Stimulated activated CD8-positive, alpha-beta memory T cell treated with anti-CD3 and anti-CD28 coated beads, Interleukin-15, amount 100 ng/mL, for 4 hours (primary cell): ENCODE measurements at places on chromosomes 6 and 20.

GRCh38 chr20:63215101-63216040 is 560 bp downstream of the YTHDF1 start:
- DNase-seq = no peak

DNA sequence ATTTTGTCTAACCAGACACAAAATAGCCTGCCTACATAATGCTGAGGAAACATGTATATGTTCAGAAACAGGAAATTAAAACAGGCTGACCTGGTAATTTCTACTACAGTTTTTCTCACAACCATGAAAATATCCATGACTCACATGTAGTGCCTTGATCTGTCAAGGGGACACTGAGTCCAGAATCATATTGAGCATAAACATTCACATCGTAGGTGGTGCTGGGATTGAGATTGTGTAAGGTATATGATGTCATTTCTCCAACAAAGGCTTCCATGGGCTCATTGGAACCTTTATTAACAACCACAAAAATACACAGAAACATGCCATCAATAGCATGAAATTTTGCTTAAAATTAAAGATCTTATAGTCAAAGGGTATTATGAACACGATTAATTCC is 80.9 kb downstream of the COL12A1 start:
- DNase-seq = no peak

- no peak for DNase-seq
Observed at GRCh38 chr6:166567107-166567506, 19.4 kb downstream of the RAMACL start.

- no peak for DNase-seq
Observed at GRCh38 chr20:61518424-61518951, 266.4 kb downstream of the CDH4 start.

DNA sequence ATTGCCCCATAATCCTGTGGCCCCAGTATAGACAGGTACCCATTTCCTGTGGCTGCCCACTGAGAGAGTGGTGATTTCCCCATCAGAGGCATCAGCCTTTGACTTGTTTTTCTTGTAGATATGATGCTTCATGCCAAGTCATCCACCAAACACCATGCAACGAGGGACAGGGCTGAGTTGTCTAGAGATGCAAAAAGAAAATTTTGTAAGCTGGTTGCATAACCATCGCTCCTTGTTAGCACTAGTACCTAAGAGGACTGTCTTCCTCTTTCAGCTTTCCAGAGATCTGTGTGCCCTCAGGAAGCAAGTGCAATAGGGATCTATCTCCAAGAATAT is 166.8 kb downstream of the BCAS1 start:
- DNase-seq = no peak

- DNase-seq = no peak
Observed at GRCh38 chr6:89843070-89843469, 13.4 kb downstream of the CASP8AP2 start.

DNA sequence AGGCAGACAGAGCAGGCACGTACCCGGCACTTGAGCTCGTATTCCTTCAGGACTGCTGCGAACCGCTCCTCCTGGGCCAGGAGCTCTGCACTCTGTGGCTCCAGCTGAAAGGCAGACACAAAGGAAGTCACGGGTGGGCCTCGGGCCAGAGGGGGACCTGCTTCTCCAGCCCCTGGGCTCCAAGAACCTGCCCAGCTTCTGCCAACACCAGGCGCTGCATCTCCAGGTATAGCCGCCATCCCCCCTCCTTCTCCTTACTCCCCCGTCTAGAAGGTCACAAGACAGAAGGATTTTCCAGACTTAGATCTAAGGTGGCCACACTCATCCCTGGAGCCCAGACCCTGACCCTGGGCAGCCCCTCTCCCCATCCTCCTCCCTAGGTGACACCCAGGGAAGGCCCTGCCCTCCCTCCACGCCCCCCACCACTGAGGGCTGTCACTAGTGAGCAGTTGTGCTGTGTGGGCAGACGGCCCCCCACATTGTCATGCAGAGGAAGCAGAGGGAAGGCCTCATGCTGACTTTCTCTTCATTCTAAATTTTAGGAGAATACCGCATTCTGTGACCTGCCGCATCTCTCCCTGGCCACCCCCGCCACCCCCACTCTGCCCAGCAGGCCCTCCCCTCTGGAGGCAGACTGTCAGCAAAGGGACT is 81.9 kb downstream of the GINS1 start:
- DNase-seq = no peak

GRCh38 chr6:33619166-33619840 is 1.8 kb upstream of the ITPR3 start:
- no peak for DNase-seq

DNA sequence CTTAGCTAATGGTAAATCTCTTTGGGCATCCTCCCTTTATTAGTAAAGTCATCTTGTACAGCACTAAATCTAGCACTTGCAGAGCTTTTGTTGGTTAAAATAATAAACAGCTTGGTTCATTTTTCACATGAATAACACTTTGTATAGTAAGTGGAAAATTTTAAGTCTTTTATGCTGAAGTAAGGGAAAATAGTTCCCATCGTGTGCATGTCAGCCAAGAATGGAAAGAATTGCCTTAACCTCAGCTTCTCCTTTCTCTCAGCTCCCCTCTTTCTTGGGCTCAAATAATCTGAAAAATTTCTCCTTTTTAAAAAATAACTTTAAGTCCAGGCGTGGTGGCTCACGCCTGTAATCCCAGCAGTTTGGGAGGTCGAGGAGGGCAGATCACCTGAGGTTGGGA is 16.6 kb downstream of the SNRPC start:
- DNase-seq = no peak

GRCh38 chr6:44655412-44656342 is 268.2 kb downstream of the CDC5L start:
- peak; percentile 47 for DNase-seq

GRCh38 chr6:168828800-168829199 is 387.8 kb downstream of the SMOC2 start:
- no peak for DNase-seq

- no peak for DNase-seq
Observed at GRCh38 chr20:21518292-21518991, 4.6 kb upstream of the NKX2-2 start.

DNA sequence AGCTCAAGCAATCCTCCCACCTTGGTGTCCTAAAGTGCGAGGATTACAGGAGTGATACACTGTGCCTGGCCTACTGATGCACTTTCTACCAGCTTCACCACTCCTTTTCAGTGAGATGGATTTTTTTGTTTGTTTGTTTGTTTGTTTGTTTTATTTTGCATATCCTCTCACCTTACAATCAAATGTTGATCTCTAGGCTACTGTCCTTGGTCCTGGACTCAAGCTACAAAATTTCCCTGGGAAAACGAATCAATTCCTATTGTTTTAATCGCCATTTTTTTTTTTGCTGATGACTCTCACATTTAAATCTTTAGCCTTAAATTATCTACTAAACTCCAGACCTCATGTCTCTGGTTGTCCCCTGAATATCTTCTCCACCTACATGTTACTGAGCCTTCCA is 3.5 kb upstream of the RIPPLY2 start:
- DNase-seq = no peak

DNA sequence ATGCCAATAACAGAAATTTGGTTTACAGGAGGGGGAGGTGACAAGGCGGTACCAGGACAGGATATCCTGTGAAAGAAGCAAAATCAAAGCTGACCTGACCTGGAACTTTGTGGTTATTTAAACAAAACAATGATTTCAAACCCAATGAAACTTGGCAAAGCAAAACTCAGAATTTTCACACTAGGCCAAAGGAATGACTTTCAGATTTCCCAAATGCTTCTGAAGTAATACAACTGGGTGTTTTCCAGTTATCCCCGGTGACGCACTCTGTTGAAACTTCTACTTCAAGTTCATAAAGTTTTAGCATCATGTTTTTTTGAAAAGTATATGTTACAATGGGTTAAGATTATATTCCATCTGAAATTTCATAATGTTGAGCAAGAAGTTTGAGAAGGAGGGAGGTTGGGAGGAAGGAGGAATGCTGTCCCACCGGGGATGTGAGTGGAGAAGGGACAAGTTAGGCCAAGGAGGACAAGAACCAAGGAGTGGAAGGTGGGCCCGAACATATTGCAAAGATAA is 78.1 kb upstream of the TRAF3IP2 start:
- no peak for DNase-seq

- DNase-seq = no peak
Observed at GRCh38 chr20:57396984-57397692, 5.9 kb downstream of the RBM38 start.
